ENCODE measurements at places on chromosomes 7 and 10. TPM values are rescaled to one million over a fixed set of nuclear protein-coding genes. Genes with fewer than 3 reads are reported as not detected.

BHLHA15 gene
- polyA plus RNA-seq = not detected

NUTM2D gene
- polyA plus RNA-seq = 12.7 TPM

STEAP1B gene
- polyA plus RNA-seq = 1.6 TPM

OR2A7 gene
- polyA plus RNA-seq = 9.4 TPM

HOXA3 gene
- 47.9 TPM for polyA plus RNA-seq

ZEB1 gene
- polyA plus RNA-seq = 31.8 TPM

FFAR4 gene
- polyA plus RNA-seq = not detected

FXYD4 gene
- polyA plus RNA-seq = not detected

MUC12 gene
- polyA plus RNA-seq = 0.02 TPM

MBL2 gene
- not detected for polyA plus RNA-seq

FRAT1 gene
- 2.5 TPM for polyA plus RNA-seq

FAM25G gene
- polyA plus RNA-seq = 0.57 TPM

OR9A2 gene
- polyA plus RNA-seq = not detected

HGF gene
- 2.3 TPM for polyA plus RNA-seq

FAM24B gene
- 6.6 TPM for polyA plus RNA-seq

MYO1G gene
- polyA plus RNA-seq = 0.53 TPM

OLAH gene
- polyA plus RNA-seq = 0.96 TPM

ELAPOR2 gene
- polyA plus RNA-seq = 14.1 TPM

BICC1 gene
- 98.1 TPM for polyA plus RNA-seq

EPHB4 gene
- polyA plus RNA-seq = 85.3 TPM

FOXI2 gene
- 1.2 TPM for polyA plus RNA-seq

NODAL gene
- polyA plus RNA-seq = 0.67 TPM

OR2A1 gene
- polyA plus RNA-seq = 1.2 TPM

TMEM139 gene
- polyA plus RNA-seq = 55.7 TPM

SNCG gene
- 12.4 TPM for polyA plus RNA-seq

MYOF gene
- polyA plus RNA-seq = 29.2 TPM

LIPN gene
- polyA plus RNA-seq = not detected

NPSR1 gene
- not detected for polyA plus RNA-seq

PIK3AP1 gene
- 4.5 TPM for polyA plus RNA-seq

HIPK2 gene
- polyA plus RNA-seq = 107 TPM

ZNF727 gene
- polyA plus RNA-seq = 0.32 TPM

SVOPL gene
- 2.9 TPM for polyA plus RNA-seq

ZNF12 gene
- 45.4 TPM for polyA plus RNA-seq

ICA1 gene
- 38.2 TPM for polyA plus RNA-seq

SPDYE2B gene
- polyA plus RNA-seq = 3.8 TPM

DYDC2 gene
- polyA plus RNA-seq = 3.5 TPM

HEPACAM2 gene
- polyA plus RNA-seq = 5.9 TPM

AKR1E2 gene
- polyA plus RNA-seq = 12.9 TPM

HTR7 gene
- 0.53 TPM for polyA plus RNA-seq

LRRD1 gene
- 0.75 TPM for polyA plus RNA-seq

TAC1 gene
- 0.95 TPM for polyA plus RNA-seq

IFIT2 gene
- 8.3 TPM for polyA plus RNA-seq

GPRIN2 gene
- 4.0 TPM for polyA plus RNA-seq

WNT8B gene
- polyA plus RNA-seq = 0.85 TPM

LIPK gene
- not detected for polyA plus RNA-seq

TMEM60 gene
- 25.7 TPM for polyA plus RNA-seq

TMEM236 gene
- polyA plus RNA-seq = 0.37 TPM

ANKRD22 gene
- polyA plus RNA-seq = 0.28 TPM

BTBD16 gene
- polyA plus RNA-seq = 1.4 TPM

SLC26A3 gene
- 0.10 TPM for polyA plus RNA-seq

TIMM23 gene
- 68.4 TPM for polyA plus RNA-seq

DEPP1 gene
- polyA plus RNA-seq = 5.5 TPM

PRLHR gene
- polyA plus RNA-seq = not detected

SORCS3 gene
- 4.2 TPM for polyA plus RNA-seq

MYH16 gene
- 0.20 TPM for polyA plus RNA-seq

NKX2-3 gene
- polyA plus RNA-seq = not detected

ACSM6 gene
- polyA plus RNA-seq = 0.86 TPM

Measured in left kidney (tissue), 8 donors.